SK-N-DZ (cell line): ENCODE measurements at places on chromosomes 12 and 14.

- DNase-seq = no peak
Measured at GRCh38 chr12:18849080-18849479, 111.2 kb downstream of the CAPZA3 start.

- DNase-seq = no peak
Measured at GRCh38 chr14:59997449-59997848, 77.5 kb downstream of the LRRC9 start.

DNA sequence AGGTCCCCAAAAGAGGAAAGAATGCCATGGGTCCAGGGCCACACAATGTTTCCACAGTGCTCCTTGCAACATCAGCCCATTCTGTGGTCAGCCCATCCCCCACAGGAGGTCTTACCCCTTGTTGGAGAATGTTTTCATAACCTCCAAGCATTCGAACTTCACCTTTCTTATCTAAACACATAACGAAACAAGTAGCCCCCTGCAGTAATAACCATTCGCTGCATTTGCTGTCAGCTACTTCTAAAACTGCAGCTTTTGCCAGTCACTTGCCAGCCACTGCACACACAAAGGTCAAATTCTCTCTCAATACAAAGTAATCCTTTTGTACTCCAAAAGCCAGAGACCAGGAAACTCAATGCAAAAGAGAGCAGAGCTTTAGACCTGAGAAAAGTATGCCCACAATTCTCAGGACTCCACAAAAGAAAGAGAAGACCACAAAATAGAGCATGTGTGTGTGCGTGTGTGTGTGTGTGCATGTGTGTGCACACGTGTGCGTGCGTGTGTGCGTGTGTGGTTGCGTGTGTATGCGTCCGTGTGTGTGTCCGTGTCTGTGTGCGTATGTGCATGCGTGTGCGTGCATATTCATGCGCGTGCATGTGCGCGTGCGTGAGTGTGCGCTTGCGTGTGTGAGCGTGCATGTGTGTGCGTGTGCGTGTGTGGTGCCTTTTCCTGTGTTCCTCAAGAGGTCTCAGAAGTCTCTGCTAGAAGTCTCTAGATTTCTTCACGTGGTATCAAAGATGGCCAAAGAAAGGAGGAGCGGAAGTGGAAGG, 31.7 kb upstream of the NINJ2 start:
- no peak for DNase-seq

- no peak for DNase-seq
Measured at GRCh38 chr14:87282266-87282665, 710.7 kb downstream of the GALC start.

- DNase-seq = no peak
Measured at GRCh38 chr12:31574803-31575575, 15.9 kb downstream of the DENND5B start.

DNA sequence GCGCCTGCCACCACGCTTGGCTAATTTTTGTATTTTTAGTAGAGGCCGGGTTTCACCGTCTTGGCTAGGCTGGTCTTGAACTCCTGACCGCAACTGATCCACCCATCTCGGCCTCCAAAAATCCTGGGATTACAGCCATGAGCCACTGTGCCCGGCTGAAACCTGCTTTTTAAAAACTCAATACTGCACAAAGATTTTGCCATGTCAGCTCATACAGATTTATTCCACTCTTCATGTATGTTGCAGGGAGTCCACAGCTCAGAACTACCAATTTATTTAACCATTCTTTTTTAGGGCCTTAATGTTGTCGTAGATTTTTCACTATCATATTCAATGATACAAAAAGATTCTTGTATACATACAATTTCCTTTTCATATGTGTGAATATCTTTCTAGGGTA, 20.0 kb downstream of the ZCCHC8 start:
- no peak for DNase-seq

DNA sequence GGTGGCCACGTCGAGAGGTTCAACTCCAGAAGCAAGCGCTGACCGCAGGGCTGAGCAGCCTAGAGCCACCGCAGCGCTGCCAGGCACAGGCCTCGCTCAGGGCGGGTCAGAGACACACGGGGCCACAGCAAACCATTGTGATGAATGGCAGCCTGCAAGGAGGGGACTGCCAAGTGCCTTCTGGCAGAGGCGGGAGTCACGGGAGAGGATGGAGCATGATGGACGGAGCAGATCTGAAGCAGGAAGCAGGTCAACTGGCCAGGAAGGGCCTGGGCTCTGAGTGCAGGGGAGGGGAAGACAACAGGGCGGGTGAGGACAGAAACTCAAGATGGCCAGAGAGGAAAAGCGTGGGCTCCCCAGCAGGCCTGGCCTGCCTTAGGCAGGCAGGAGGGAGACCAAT, 49.8 kb downstream of the CDC42BPB start:
- DNase-seq = no peak

GRCh38 chr12:4275016-4275869, 1.7 kb downstream of the CCND2 start:
- no peak for DNase-seq

GRCh38 chr12:63149909-63150712, 890 bp downstream of the AVPR1A start:
- no peak for DNase-seq

GRCh38 chr12:85662207-85662602, 174.0 kb downstream of the RASSF9 start:
- DNase-seq = no peak

DNA sequence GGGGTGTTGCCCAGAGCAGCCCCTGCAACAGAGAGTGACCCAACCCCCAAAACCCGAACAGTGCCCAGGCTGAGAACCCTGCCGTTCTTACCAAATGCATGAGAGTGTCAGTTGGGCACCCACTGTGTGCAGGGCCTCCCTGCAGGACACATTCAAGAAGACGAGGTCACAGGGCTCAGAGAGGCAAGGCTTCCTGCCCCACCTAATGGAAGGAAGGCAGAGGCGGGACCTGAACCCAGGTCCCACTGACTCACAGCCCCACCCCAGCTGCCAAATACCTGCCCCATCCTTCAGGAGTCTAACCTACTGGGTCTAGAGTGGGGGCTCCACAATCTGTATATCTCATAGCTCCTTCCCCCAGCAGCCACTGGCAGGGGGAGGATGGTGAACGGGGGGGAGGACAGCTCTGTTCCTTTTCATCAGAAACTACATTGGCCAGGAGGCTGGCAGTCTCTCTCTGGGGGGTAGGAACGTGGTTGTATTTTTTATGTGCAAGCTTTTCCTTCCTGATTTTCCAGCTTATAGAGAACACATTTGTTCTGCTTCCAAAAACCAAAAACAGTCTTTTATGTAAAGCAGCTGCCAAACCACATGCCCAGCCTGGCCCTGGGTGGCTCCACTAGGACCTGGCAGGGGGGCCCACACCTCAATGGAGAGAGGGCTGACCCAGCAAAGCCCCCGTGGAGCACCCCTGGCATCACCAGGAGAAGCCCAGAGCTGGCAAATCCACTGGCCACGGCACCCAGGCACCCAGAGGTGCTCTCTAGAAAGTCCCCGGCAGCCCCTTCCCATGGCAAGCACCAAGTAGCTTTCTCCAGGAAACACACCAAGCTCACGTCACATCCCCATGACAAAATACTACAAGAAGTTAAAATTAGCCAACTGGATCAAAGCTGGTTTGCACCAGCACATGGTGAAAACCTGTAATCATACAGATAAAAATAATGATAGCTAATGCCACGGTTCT, 17.0 kb downstream of the NCOR2 start:
- DNase-seq = no peak

- DNase-seq = no peak
Measured at GRCh38 chr12:1603269-1603993, 9.1 kb upstream of the FBXL14 start.
